ENCODE measurements at places on chromosomes 2 and 18.
A peak's percentile ranks its signal among the peaks of the same experiment; 100 is the strongest.

DNA sequence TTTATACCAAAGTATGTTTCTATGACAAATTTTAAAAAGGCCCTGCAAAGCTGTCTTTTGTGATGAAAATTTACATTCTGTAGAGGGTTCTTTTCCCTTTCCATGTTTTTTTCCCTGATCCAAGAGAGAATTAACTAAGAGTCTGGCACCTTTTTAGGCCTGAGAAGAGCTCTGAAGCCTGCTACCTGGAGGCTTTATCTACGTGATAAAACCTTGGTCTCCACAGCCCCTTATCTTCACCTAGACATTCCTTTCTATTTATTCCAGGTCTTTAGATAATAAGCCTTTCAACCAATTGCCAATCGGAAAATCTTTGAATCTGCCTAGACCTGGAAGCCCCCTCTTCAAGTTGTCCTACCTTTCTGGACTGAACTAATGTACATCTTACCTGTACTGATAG is 774.1 kb upstream of the LRRTM1 start:
- no peak for DNase-seq

GRCh38 chr2:150327564-150328489 is 159.6 kb downstream of the RND3 start:
- DNase-seq: no peak

DNA sequence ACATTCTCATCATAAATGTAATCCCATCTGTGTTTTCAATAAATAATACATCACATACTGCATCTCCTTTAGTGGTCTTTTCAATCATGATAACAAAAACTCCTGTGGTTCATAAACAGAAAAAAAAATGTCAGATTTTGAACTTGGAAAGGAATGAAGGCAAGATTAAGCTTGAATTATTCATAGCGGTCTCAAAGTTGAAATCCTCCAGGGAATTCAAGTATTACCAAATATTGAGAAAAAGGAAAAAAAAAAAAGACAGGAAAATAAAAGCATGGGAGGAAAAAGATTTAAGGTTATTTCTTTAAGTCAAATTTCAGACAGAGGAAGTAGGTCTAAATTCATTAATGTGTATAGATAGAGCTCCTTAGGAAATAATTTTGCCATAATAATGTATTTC is 92.1 kb downstream of the COLEC12 start:
- DNase-seq: peak; percentile 53

DNA sequence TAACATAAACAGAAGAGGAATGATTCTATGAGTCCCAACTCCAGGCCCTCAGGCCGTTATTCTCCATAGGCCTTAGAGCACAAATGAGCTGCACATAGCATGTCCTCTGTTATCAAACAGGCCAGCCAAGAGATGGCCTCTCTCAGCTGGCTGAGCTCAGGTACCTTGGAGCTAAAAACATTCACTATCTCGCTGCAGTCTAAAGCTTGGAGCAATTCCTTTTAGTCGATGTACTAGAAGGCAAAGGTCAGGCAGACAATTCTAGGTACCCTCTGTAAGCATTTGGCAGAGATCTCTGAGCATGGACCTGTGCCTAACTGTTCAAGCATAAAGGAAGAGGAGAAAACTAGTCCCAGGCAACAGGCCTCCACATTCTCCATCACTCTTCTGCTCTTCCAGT is 38.0 kb upstream of the ATL2 start:
- DNase-seq: no peak

GRCh38 chr2:175195012-175195411 is 13.5 kb upstream of the ATP5MC3 start:
- DNase-seq: no peak

- no peak for DNase-seq
Measured at GRCh38 chr2:217913436-217913835, 89.4 kb downstream of the TNS1 start.

DNA sequence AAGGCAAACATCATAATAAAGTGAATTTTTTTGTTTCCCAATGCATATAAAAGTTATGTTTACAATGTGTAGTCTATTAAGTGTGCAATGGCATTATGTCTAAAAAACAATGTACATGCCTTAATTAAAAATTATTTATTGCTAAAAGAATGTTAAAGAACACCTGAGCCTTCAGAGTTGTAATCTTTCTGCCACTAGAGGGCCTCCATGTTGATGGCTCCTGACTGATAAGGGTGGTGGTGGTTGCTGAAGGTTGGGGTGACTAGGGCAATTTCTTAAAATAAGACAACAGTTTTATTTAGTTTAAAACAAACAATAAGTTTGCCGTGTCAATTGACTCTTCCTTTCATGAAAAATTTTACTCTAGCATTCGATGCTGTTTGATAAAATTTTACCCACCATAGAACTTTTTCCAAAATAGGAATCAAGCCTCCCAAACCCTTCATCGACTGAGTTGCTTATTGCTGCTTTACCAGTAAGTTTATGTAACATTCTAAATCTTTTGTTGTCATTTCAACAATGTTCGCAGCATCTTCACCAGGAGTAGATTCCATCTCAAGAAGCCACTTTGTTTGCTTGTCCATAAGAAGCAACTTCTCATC is 32.3 kb downstream of the MAP3K2 start:
- DNase-seq: no peak

- DNase-seq: no peak
Measured at GRCh38 chr18:25830787-25831186, 259.6 kb downstream of the SS18 start.

GRCh38 chr18:11974741-11975325 is 6.5 kb upstream of the IMPA2 start:
- DNase-seq: no peak

DNA sequence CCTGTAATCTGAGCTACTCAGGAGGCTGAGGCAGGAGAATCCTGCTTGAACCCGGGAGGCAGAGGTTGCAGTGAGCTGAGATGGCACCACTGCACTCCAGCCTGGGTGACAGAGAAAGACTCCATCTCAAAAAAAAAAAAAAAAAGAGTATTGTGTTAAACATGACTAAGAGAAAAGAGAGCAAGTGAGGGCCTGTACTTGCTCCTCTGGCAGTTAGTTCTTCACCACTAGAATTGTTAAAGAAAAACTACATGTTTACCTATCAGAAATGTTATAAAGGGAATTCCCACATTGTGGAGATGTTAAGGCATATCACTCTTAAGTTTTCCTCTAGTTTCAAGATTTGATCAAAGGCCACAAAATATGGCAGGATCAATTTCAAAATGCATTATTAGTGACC is 75.4 kb upstream of the LRATD1 start:
- no peak for DNase-seq

DNA sequence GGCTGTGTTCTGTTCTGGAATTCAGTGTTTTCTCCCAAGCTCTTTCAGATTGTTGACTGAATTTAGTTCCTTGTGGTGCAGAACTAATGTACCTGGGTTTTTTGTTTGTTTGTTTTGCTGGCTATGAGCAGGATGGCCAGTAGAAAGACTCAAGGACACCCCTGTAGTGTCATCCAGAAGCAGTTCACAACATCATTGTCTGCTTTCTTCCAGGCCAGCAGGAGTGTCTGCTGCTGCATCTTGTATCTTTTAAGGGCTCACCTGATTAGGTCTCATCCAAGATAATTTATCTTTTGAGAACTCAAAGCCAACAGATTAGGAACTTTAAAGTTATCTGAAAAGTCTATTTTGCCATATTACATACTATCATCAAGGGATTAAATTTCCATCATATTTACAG is 318.5 kb upstream of the MC4R start:
- DNase-seq: no peak
